ENCODE measurements at places on chromosomes 11 and 22.

- DNase-seq, result no peak
These were observed 22.4 kb downstream of the SLCO2B1 start for GRCh38 chr11:75173336-75173735.

GRCh38 chr22:34847072-34847471, 218.9 kb upstream of the ISX start:
- DNase-seq, result no peak

DNA sequence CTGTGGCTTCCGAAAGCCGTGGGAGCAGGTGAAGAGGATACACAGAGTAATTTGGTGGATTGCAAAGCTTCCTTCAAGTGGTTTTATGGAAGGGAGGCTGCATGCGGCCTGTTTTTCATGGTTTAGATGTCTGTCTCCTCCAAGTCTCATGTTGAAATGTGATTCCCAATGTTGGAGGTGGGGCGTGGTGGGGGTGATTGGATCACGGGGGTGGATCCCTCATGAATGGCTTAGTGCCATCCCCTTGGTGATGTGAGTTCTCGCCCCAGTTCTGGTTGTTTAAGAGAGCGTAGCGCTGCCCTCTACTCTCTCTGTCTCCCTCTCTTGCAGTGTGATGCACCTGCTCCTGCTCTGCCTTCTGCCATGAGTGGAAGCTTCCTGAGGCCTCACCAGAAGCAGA, 247.8 kb upstream of the B3GAT1 start:
- no peak for DNase-seq

DNA sequence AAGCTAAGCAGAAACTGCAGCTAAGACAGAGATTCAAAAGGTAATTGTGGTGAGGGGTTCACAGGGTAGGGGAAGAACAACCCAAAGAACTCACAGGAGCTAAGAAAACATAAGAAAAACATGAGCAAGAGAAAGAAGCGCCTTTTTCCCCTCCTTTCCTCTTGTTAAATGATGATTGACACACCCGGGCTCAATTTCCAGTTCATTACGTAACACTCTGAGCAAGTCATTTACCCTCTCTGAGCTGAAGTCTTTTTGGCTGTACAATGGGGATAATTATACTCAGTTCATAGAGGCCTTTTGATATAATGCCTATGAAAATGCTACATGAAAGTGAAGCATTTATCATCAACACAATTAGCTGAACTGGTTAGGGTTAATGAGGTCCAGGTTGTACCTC, 17.2 kb downstream of the LRP4 start:
- DNase-seq, result no peak

GRCh38 chr22:29719899-29720645, at the start of gene CABP7:
TSS of gene CABP7 (plus strand) at chr22:29720003. CDS start at chr22:29720425, 422 bp downstream.
- no peak for DNase-seq

DNA sequence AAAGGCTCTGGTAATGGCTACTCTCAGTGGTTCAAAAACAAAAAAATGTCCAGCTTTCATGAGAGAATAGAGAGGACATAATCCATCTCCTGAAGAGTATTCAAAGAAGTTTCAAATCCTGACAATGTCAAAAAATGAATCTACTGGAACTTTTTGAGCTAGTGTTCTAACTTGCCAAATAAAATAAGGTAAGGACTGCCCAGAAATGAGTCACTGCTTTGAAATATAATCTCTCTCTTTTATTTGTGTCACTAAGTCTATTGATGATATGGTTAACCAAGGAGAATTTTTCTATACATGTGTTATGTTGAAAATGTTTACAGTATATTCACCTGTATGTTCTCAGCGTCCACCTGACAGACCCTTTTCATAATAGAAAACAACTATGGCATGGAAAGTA, 3.4 kb downstream of the GUCY1A2 start:
- DNase-seq, result no peak

- no peak for DNase-seq
These were observed 48.1 kb upstream of the ALKBH3 start for GRCh38 chr11:43832536-43832935.

DNA sequence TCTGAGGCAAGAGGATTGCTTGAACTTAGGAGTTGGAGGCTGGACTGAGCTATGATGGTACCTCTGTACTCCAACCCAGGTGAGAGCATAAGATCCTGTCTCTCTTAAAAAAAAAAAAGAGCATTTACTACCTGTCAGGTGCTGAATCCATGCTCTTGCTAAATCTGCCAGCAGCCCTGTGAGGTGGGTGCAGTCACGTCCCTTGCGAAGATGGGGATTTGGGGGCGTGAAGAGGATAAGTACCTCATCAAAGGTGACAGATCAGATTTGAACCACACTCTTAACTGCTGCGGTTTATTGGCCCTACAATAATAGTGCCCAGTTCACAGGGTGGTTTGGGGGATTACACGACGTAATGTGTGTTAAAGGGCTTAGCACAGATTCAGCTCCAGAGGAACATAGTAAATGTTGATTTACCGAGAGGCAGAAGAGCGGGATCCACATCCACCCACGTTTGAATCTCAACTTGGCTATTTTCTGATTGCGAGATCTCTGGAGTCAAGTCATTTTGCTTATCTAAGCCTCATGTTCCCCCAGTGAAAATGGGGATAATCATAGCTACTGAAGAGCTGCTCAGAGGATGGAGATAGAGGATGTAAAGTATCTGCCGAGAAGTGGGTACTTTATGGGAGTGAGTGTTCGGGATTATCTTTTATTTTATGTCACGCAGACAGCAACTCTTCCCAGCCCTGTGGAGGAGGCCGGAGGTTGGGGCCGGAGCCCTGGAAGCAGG, 28.1 kb upstream of the LRRC10B start:
- DNase-seq, result no peak

DNA sequence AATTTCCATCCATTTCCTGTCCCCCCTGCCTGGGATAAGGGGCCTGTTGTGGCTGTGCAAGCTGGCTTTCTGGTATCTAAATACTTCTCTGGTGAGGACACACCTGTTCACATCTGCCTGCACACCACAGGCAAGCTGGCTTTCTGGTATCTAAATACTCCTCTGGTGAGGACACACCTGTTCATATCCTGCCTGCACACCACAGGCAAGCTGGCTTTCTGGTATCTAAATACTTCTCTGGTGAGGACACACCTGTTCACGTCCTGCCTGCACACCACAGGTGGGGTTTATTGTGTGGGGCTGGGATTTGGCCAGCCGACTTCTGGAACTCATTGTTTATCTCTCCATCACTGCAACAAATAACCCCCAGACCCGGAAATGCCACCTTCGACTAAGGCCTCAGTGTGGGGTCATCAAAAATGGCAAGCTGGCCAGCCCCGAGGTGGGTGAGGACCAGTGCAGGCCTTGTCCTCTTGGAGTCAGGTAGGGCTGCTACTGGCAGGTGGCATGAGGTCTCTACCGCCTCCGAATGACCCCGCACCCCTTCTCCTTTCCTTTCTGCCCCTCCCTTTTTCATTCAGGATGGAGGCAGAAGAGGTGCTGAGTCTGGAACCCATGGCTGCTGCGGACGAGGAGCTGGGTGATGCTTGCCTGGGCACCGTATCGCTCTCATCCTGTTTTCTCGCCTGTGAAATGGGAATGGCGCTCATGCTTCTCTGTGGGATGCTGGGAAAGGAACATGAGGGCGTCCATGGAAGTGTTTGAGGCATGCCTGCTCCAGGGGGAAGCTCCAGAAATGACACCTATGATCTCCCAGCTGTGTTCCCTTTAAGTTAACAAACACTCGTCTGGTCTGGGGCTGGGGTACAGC, 43.5 kb upstream of the MYEOV start:
- no peak for DNase-seq

GRCh38 chr11:114290503-114291235, 5.5 kb upstream of the NNMT start:
- DNase-seq, result no peak

DNA sequence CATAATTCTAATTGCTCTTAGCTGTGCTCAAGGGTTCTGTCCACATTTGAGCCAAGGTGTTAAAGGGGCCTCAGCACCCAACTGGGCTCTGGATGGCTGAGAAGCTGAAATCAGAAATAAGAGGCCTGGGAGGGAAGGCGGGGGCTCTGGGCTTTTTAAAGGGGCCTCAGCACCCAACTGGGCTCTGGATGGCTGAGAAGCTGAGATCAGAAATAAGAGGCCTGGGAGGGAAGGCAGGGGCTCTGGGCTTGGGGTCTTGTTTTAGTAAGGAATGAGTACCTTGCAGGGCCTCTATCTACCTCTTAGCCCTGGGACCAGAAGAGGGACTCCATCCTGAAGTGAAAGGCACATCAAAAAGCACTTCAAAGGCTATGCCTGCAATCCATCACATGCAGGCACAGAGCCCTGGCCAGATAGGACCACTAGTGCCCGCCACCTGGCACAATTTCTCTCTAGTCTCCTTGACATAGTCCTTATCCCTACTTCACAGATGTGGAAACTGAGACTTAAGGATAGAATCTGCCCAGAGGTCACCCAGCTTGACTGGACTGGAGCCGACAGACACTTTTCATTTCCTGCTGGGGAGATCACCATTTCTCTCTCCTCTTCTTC, 35.6 kb downstream of the DKK3 start:
- DNase-seq, result no peak

GRCh38 chr22:43287441-43287840, 55.7 kb downstream of the SCUBE1 start:
- DNase-seq, result no peak

DNA sequence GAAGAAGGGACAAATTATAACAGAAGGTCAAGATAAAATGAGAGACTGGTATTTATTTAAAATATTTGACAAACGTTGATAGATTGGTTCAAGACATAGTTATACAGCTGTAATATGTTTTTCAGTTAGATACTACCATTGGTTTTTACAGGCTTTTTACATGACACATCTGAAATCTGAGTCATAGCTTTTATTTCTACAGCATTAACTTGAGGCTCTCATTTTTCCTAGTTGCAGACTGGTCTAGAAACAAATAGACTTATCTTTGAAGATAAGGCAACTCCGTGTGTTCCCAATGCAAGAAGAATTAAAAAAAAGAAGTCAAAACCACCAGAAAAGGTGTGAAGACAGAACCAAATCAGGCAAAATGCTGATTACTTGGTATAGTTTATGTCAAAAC, 31.3 kb downstream of the CEP57 start:
- no peak for DNase-seq

DNA sequence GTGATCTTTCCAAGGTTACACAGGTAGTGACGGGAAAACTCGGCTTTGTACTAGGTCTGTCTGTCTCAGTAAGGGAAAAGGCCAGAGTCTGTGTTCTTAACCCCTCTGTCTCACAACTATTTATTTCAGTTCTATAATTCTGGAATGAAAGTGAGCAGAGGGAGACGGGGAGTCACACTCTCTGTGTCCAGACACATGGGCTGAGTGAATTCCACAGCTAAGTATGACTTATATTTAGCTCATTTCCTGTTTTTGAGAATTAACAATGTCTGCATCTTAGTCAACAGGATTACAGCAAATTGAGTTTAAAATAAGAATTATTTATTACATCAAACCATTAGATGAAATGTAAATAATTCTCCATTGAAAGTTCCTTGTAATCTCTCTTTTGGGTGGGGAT, 62.5 kb upstream of the OR4B1 start:
- DNase-seq, result no peak

GRCh38 chr11:102727890-102728289, 3.1 kb upstream of the MMP8 start:
- no peak for DNase-seq

- no peak for DNase-seq
These were observed 17.7 kb upstream of the IL2RB start for GRCh38 chr22:37167176-37167980.

DNA sequence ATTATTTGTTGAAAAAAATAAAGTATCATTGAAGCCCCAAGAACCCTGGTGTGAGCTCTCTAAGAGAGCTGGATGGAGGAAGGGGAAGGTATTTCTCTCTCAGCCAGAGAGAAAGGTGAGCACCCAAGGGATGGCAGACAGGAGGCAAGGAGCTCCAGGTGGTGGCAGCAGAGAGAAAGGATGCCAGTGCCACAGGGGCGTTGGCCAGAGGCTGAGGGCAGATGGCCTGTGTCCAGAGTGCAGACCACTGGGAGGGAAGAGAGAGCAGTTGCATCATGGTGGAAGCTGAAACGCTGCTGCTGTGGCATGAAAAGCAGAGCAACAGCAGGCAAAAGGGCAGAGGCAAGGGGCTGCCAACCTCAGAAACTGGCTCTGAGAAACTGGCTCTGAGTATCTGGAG, 8.5 kb downstream of the SPON1 start:
- DNase-seq, result no peak

- DNase-seq, result no peak
These were observed 9.1 kb upstream of the GLYATL1B start for GRCh38 chr11:59076876-59077571.

GRCh38 chr22:45868571-45869339, 108.2 kb downstream of the WNT7B start:
- no peak for DNase-seq

- DNase-seq, result no peak
These were observed 167.0 kb downstream of the BUD13 start for GRCh38 chr11:116605543-116606459.

- DNase-seq, result no peak
These were observed 108.4 kb downstream of the KCNQ1 start for GRCh38 chr11:2553198-2553597.

DNA sequence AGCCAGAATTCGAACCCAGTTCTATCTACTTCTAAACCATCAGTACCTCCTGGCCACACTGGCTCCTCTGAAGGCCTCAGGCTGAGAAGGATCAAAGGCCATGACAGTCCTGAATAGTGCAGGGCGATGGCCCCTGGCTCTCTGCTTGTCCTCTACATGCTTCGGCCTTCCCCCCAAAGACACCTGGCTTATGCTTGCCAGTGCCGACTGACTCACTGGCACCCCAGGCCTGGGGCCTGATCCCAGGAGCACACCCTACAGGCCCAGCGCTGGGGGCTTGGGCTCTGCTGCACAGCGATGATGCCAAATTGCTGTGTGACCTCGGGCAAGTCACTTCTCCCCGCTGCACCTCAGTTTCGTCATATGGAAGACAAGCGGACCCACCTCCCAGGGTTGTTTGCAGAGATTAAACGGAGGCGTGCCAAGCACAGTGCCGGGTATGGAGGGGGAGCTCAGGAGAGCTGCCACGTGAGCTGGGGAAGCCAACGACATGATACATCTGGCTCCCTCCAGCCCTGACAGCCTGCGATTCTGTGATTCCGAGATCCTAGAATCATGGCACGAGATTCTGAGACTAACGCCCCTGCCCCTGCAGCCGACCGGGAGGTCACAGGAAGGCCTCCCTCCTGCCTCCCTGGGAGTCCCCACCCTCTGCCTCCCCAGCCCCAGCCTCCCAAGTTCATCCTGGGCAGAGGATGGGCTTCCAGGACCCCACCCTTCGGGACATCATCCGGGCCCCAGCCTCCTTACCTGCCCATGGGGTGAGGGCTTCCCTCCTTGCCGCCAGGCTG, 1.0 kb downstream of the SSTR3 start:
- no peak for DNase-seq

GRCh38 chr11:74081428-74081827, 72.5 kb upstream of the UCP3 start:
- no peak for DNase-seq

- no peak for DNase-seq
These were observed 33.4 kb upstream of the API5 start for GRCh38 chr11:43278193-43278956.

DNA sequence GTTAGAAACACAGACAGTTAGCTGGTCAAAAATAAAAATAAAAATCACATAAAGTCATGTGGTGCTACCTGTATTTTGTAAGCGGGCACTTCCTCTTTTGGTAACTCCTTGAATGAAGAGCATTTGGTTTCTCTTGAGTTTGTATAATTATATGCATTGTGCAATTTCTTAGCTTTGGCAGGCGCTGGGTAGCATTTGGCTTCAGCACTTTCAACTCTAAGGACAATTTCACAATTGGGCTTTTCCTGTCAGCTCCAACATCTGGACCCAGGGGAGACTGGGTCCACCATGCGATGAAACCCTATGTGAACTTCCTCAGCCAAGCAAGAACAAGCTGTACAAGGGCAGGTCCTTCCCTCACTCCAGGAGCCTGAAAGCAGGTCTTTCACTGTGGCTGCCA, 169.1 kb downstream of the RRAS2 start:
- DNase-seq, result no peak

- no peak for DNase-seq
These were observed 243.4 kb upstream of the DDI1 start for GRCh38 chr11:103792981-103793468.

All from nucleus accumbens (tissue), 56 donors.